Activated T-cell treated with anti-CD3 and anti-CD28 coated beads for 48 hours (primary cell): ENCODE measurements at places on chromosomes 2 and 18.

DNA sequence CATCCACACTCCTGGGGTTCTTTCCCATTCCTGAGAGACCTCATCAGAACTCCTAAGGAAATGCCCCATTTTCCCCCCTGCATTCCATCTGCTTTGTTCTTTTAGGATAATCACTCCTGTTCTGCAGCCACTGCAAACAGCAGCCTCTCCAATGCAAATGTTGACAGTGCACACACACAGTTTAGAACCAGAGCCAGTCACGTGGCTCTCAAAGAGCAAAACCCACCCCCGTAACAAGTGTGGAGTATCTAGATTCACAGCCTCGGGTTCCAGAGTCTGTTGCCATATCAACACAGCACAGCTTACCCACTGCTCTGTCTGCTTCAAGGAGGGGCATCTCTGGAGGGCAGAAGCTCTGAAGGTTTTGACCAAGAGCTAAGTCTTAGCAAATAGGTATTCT is 180.0 kb downstream of the NAPG start:
- DNase-seq = no peak

- DNase-seq = no peak
Measured at GRCh38 chr2:59044736-59045135, 803.6 kb upstream of the FANCL start.

- DNase-seq = no peak
Measured at GRCh38 chr18:45628979-45629958, 14.0 kb downstream of the SLC14A2 start.

GRCh38 chr18:12003894-12004293 is 22.6 kb downstream of the IMPA2 start:
- no peak for DNase-seq

- DNase-seq = no peak
Measured at GRCh38 chr18:13276530-13277520, 58.3 kb downstream of the LDLRAD4 start.

DNA sequence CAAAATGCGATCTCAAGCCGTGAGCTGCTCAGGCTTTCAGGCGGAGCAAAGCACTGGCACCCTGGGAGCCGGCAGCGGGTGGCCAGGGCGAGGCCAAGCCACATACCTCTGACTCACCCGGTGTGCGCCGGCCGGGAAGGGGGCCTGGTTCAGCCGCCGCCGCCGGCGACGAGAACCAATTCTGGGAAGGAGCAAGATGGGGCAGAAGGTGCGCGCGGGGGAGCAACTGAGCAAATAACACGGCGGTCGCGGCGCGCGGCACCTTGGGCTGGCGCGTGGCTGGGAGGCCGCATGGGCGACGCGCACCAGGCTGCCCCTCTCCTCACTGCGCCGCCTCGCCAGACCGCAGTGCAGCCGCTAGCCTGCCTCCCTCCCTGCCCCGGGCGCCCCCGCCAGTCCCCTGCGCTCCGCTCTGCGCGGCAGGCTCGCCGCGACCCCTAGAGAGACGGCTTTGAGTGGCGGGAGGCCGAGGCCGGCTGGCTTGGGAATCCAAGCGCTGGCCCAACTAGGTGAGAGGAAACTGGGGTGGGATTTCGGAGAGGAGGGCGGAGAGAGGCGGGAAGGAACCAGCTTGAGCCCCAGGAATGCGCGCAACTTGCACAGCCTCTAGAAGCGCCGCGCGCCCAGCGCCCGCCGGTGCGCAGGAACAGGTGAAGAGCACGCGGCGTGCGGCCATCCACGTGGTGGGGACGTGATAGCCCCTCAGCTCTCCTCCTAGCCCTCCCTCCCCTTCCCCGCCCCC is 3.2 kb downstream of the NRP2 start:
- no peak for DNase-seq

DNA sequence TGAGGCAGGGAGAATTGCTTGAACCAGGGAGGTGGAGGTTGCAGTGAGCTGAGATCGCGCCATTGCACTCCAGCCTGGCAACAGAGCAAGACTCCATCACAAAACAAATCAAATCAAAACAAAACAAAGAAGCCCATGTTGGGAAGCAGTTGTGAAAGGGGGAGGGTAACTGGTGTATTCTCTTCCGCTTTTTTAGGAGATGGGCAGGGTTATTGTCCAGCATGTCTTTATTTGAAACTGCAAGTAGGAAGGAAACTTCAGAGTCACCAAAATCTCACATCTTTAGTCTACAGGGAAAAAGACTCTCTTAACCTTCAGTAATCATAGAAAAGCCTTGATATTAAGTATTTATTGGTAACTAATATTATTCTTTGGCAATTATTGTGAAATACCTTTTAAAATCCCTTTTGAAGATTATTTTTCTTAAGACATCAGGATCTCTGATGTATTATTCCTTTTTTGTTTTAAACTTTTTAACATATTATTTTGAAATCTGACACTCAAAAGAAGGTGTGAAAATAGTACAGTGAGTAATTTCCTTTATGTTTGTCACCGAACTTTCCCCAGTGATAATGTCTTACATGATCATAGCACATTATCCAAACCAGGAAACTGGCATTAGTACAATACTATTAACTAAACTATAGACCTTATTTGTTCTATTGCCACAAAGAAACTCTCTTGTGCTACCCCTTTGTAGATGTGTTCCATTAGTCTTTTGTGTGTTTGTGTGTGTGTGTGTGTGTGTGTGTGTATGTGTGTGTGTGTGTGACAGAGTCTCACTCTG is 84.3 kb upstream of the LTBP1 start:
- no peak for DNase-seq

DNA sequence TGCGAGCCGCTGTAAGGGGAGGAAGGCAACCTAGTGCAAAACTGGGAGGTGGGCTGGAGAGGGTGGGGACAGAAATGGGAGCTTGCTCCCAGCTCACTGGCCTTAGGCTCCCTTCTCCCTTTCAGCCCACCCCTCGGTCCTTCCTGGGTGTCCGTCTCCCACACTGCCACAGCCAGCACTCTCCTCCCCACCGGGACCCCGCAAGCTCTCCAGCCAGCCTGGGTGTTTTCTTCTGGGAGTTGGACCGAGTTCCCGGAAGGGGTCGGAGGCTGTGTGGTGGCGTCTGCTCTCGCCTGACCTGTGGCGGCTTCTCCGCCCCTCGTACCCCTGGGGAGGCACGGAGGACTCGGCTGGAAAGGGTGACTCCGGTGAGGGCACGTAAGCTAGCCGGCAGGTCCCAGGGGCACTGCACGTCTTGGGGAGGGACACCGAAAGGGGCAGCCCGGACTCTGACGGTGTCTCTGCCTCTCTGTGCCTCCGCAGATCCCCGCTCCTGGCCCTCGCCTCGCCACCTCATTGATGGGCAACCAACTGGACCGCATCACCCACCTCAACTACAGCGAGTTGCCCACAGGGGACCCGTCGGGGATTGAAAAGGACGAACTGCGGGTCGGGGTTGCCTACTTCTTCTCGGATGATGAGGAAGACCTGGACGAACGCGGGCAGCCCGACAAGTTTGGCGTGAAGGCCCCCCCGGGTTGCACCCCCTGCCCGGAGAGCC is 1.1 kb downstream of the LRATD1 start:
- no peak for DNase-seq
